ENCODE measurements at places on chromosomes 1 and 21. TPM values are rescaled to one million over a fixed set of nuclear protein-coding genes. Genes with fewer than 3 reads are reported as not detected.

The HENMT1 gene
- total RNA-seq: 21.5 TPM

The TP73 gene
- 6.9 TPM for total RNA-seq

The NMNAT1 gene
- 10.1 TPM for total RNA-seq

The C2CD2 gene
- total RNA-seq: 27.9 TPM

The CASZ1 gene
- total RNA-seq: 18.9 TPM

The DNAI4 gene
- 12.6 TPM for total RNA-seq

The CHRM3 gene
- total RNA-seq: 6.1 TPM

The FAAH gene
- 23.8 TPM for total RNA-seq

The CFAP74 gene
- 3.0 TPM for total RNA-seq

The TMOD4 gene
- total RNA-seq: 1.2 TPM

The UMODL1 gene
- not detected for total RNA-seq

The FABP3 gene
- not detected for total RNA-seq

DNA sequence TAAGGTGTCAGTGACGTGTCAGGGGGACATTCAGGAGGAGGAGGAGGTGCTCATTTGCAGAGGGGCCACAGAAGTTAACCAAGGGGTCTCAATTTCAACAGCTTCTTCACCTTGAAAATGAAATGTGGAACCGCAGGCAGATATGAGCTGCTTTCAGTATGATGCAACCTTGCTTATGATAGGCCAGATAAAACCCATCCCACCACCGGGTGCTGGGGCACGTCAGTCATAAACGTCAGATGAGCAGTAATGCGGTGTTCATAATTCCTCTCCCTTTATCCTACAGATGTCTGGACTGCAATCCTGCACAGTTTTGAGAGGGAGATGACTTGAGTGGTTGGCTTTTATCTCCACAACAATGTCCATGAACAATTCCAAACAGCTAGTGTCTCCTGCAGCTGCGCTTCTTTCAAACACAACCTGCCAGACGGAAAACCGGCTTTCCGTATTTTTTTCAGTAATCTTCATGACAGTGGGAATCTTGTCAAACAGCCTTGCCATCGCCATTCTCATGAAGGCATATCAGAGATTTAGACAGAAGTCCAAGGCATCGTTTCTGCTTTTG, 1.7 kb downstream of the PTGFR start:
- H3K4me3 ChIP-seq: no peak overlapping the region
- H3K4me1 ChIP-seq: peaks cover 8% of the 10 kb centered on the region
- no peak for DNase-seq

DNA sequence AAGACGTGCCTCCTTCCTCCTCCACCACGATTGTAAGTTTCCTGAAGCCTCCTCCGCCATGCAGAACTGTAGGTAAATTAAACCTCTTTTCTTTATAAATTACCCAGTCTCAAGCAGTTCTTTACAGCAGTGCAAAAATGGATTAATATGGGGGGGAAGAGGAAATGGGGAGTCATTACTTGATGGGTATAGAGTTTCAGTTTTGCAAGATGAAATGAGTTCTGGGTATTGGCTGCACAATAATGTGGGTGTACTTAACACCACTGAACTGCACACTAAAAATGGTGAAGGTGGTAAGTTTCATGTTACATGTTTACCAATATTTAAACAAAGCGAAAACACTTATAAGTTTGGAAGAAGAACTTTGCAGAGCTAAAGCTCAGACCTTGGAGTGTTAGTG, 24.3 kb upstream of the DISP1 start:
- no peak overlapping the region for H3K4me3 ChIP-seq
- H3K4me1 ChIP-seq: no peaks in the 10 kb centered on the region
- no peak for DNase-seq
- H3K27me3 ChIP-seq: peaks cover 41% of the 10 kb centered on the region
- H3K27ac ChIP-seq: no peak overlapping the region
- no peaks in the 10 kb centered on the region for H3K36me3 ChIP-seq

DNA sequence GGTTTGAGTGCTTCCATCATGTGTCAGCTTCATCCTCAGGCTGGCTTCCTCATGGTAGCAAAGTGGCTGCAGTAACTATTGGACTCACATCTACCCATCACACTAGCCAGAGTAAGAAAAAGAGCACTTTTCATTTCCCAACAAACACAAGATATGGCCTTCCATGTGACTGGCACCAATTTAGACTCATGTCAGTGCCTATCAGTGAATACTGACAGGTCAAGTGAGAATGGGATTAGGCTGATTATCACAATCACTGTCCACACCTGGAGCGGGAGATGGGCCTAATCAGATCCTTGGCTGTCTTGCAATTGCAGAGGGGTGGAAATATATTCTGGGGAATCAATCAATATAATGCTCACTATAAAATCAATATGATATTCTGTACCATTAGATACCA, 2.9 kb upstream of the RABGAP1L start:
- no peak overlapping the region for H3K4me3 ChIP-seq
- H3K4me1 ChIP-seq: peaks cover 43% of the 10 kb centered on the region
- H3K36me3 ChIP-seq: no peaks in the 10 kb centered on the region
- no peak overlapping the region for H3K27ac ChIP-seq
- no peak for DNase-seq

DNA sequence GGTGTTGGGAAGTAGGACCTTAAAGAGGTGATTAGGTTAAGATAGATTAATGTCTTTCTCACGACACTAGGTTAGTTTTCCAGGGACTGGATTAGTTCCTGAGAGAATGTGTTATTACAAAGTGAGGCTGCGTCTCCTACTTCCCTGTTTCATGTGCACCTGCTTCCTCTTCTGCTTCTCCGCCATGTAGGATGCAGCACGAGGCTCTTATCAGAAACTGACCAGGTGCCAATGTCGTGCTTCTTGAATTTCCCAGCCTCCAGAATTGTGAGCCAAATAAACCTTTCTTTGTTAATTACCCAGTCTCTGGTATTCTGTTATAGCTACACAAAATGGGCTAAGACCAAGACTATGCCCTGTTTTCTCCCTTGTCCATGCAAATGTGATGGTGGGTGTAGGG, 152.2 kb upstream of the LMO4 start:
- DNase-seq: no peak
- no peaks in the 10 kb centered on the region for H3K36me3 ChIP-seq
- no peaks in the 10 kb centered on the region for H3K4me1 ChIP-seq
- H3K27ac ChIP-seq: no peak overlapping the region
- H3K27me3 ChIP-seq: no peaks in the 10 kb centered on the region

- H3K27ac ChIP-seq: no peak overlapping the region
- H3K27me3 ChIP-seq: no peaks in the 10 kb centered on the region
- H3K4me3 ChIP-seq: no peak overlapping the region
- H3K4me1 ChIP-seq: no peaks in the 10 kb centered on the region
Measured at GRCh38 chr1:178134061-178134460, 40.2 kb downstream of the RASAL2 start.

GRCh38 chr1:17258116-17258757, 9.3 kb downstream of the PADI3 start:
- no peak for DNase-seq
- no peaks in the 10 kb centered on the region for H3K4me1 ChIP-seq
- no peaks in the 10 kb centered on the region for H3K27me3 ChIP-seq
- H3K4me3 ChIP-seq: no peak overlapping the region

- no peaks in the 10 kb centered on the region for H3K4me1 ChIP-seq
- no peaks in the 10 kb centered on the region for H3K27me3 ChIP-seq
- no peak overlapping the region for H3K27ac ChIP-seq
- DNase-seq: peak; percentile 75
Measured at GRCh38 chr1:17059391-17060305, 5.8 kb upstream of the SDHB start.

DNA sequence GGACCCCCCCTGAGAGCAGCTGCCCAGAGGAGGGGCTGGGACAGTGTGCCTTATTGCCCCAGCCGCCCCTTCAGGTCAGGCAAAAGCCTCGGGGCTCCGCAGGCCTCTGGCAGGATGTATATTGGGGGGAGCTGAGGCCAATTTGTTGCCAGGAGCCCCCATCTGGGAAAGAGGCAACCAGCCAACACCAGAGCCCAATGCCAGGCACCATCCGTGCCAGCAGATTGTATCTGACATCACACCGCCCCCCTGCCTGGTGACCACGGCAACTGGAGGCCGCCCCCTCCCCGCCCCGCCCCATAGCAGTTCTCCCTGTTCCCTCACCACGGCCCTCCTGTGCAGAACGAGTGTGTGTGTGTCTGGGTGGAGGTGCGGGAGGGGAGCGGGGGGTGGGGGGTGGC, 3.6 kb upstream of the PLEKHG5 start:
- no peak overlapping the region for H3K4me3 ChIP-seq
- no peak overlapping the region for H3K27ac ChIP-seq
- H3K4me1 ChIP-seq: peaks cover 16% of the 10 kb centered on the region
- H3K27me3 ChIP-seq: no peaks in the 10 kb centered on the region
- DNase-seq: no peak

DNA sequence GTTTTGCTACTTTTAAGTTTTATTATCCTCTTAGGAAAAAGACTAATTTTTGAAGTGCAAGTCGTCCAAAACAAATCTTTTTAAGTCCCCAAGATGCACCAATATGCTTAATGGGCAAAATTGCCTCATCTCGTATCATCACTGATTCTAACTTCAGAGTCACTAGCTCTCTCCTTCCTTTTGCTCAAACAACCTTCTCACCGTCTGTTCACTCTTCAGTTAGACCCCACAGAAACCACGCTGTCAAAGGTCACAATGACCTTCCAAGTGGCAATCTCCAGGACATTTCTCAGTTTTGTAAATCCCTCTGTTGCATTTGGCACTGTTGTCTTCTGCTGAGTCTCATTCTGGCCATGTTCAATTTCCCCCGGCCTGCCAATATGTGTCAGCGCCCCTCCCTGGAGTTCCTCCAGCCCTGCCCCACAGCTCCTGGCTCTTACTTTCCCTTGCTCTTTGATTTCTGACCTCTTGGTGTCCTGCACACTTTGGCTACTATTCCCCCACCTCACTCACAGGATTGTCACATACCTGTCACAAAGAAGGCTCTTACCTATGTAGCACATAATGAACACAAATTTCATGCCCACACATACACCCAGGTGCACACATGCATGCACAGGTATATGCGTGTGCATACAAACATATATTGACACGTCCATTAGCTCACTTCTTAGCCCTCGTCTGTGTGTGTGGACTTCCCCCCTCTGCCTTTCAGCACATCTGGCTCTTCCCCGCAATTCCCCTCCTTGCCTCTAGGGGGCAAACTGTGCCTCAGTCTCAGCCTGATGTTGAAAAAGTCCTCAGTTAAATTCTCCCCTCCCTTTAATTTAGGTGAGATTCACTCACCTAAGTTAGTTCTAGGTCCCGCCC, 354.0 kb upstream of the DUSP10 start:
- no peak overlapping the region for H3K4me3 ChIP-seq
- no peaks in the 10 kb centered on the region for H3K27me3 ChIP-seq

DNA sequence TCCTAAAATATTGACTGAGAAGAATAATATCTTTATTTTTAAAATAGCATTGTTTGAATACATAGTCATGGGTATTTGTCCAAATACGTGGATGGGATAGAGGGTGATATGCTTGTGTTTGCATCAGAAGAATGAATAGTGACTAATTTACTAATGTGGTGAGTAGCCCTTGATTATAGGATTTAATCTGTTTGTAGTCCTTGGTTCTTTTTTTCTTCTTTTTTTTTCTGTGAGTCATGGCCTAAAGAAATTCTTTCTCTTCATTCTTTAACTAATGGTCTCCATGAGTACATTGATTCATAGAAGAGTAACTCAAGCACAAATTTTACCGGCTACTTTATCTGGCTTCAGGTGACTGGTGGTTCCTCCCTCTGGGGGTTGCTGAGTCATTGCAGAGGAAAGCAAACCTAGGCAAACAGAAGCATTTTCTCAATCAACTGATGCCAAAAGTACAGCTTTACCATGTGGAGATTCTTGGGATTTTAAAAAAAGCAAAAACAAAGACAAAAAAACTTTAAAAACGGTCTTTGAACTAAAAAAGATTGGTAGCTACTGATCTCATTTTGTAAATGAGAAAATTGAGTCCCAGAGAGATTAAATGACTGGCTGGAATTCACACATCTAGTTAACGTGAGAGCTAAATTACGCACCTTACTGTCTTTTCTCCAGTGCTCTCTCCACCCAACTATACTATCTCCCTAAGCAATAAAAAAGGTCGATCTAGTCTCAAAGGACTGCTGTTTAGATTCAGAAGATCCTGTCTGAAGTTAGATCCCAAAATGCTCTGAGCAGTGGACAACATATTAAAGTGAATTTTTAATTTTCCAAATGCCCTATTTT, 40.5 kb downstream of the AK5 start:
- H3K4me3 ChIP-seq: peak overlapping the region; percentile 28
- H3K27me3 ChIP-seq: no peaks in the 10 kb centered on the region
- peak overlapping the region; percentile 91 for H3K27ac ChIP-seq
- H3K4me1 ChIP-seq: peaks cover 30% of the 10 kb centered on the region

GRCh38 chr1:113963281-113963906, 15.9 kb upstream of the OLFML3 start:
- H3K4me3 ChIP-seq: no peak overlapping the region
- H3K36me3 ChIP-seq: peaks cover 48% of the 10 kb centered on the region
- no peaks in the 10 kb centered on the region for H3K4me1 ChIP-seq

- H3K27ac ChIP-seq: no peak overlapping the region
- H3K4me1 ChIP-seq: no peaks in the 10 kb centered on the region
- H3K27me3 ChIP-seq: no peaks in the 10 kb centered on the region
- no peak for DNase-seq
Measured at GRCh38 chr21:39429445-39429844, 16.1 kb downstream of the LCA5L start.

- no peak for DNase-seq
- H3K36me3 ChIP-seq: no peaks in the 10 kb centered on the region
- H3K27me3 ChIP-seq: peaks cover 13% of the 10 kb centered on the region
- no peak overlapping the region for H3K4me3 ChIP-seq
Measured at GRCh38 chr1:228013935-228014930, 7.4 kb downstream of the WNT3A start.

DNA sequence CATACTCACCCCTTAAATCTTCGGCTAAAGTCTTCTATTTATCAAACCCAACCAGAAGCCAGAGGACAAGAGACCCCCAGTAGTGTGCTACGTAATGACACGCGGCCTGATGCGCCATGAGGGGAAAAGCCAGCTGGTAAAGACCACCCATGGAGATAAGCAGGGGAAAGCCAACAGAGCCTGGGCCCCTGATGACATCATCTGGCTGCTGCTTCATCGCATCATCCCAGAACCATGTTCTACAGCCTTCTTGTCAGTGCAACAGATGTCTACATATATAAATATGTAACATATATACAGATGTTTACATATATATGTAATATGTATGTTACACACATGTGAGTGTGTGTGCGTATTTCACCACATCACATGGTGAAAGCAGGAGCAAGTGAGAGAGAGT, 81.7 kb upstream of the VANGL1 start:
- no peak for DNase-seq
- no peak overlapping the region for H3K27ac ChIP-seq
- no peaks in the 10 kb centered on the region for H3K4me1 ChIP-seq
- H3K36me3 ChIP-seq: no peaks in the 10 kb centered on the region

GRCh38 chr1:184014271-184014670, 23.3 kb downstream of the COLGALT2 start:
- H3K4me3 ChIP-seq: no peak overlapping the region
- H3K27me3 ChIP-seq: no peaks in the 10 kb centered on the region
- no peak overlapping the region for H3K27ac ChIP-seq
- H3K4me1 ChIP-seq: no peaks in the 10 kb centered on the region
- no peaks in the 10 kb centered on the region for H3K36me3 ChIP-seq

DNA sequence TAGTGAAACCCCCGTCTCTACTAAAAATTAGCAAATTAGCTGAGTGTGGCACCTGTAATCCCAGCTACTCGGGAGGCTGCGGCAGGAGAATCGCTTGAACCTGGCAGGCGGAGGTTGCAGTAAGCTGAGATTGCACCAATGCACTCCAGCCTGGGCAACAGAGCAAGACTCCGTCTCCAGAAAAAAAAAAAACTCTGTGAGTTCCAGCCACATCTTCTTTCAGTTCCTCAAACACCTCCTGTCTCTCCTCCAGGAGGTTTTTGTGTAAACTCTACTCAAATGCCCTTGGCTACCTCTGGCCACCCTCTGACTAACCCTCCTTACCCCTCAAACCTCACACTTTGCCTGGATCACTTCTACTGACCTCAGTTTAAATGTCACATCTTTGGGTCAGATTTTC, 38.1 kb downstream of the RCSD1 start:
- H3K36me3 ChIP-seq: no peaks in the 10 kb centered on the region
- no peak overlapping the region for H3K27ac ChIP-seq
- peaks cover 2% of the 10 kb centered on the region for H3K27me3 ChIP-seq
- no peak for DNase-seq
- H3K4me3 ChIP-seq: no peak overlapping the region

Measured in PC-9 (cell line).